ENCODE measurements at places on chromosomes 16 and 17. TPM values are rescaled to one million over a fixed set of nuclear protein-coding genes. Genes with fewer than 3 reads are reported as not detected.

Gene TMEM114
- not detected for total RNA-seq

Gene TBC1D3K
- not detected for total RNA-seq

Gene ACSM2B
- not detected for total RNA-seq

Gene EIF5A
- 167 TPM for total RNA-seq

Gene NPIPB13
- total RNA-seq: 0.13 TPM

Gene SETD1A
- total RNA-seq: 3.5 TPM

Gene CAMKK1
- total RNA-seq: 0.96 TPM

Gene SLC38A8
- not detected for total RNA-seq

All from epithelial cell of alveolus of lung (primary cell).